ENCODE measurements at places on chromosomes 2 and 18. TPM values are rescaled to one million over a fixed set of nuclear protein-coding genes. Genes with fewer than 3 reads are reported as not detected.

DNA sequence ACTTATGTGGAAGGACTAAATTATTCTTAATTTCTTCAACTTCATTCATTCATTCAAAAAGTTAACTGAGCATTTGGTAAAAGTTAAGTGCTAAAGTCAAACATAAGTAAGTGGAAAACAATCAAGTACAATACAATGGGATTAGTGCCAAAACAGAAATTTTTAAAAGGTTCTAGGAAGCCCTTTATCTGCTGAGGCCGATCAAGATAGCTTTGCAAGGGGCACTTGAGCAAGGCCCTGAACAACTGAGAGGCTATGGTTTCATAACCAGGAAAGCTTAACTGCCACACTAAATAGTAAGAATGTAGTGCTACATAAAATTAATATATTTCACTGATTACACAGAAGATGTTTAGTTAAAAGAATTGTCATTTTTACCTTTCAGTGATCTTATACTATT lies 76.5 kb downstream of the NOL10 start:
- DNase-seq = no peak

The VIT gene
- total RNA-seq = 2.6 TPM

GRCh38 chr2:113176696-113177355 lies 3.1 kb downstream of the PSD4 start:
- DNase-seq = peak; percentile 70

DNA sequence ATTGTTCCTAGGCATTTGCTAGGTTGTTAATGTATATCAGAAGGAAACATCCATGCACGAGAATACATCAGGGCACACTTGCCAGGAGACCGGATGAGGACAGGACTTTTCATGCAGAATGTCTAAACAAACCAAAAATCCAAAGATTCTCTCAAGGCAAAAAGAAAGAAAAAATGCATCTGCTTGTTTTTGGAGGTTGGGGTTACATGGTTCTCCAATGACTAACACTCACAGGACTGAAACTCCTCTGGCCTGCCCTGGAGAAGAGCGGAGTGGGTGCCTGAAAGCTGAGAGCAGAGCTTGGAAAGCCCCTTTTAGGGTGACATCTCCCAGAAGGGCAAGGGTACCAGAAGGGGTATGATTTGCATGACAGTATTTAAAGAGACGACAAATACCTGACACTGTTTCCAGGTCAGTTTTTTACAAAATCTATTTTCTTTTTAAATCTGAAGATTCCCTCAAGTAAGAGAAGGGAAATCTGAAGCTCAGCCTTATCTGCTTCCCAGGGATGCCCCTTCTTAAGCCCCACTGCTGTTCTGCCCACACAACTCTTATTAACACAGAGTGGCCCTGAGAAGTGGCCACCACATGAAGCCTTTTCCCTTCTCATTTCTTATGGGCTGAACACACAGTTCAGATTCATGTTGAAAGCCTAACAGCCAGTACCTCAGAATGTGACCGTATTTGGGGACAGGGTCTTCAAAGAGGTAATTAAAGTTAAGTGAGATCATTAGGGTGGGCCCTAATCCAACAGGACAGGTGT lies 216.4 kb downstream of the STK39 start:
- no peak for DNase-seq

GRCh38 chr18:22790545-22791309 lies 142.4 kb upstream of the RBBP8 start:
- DNase-seq = no peak

The TMEM17 gene
- 1.4 TPM for total RNA-seq

DNA sequence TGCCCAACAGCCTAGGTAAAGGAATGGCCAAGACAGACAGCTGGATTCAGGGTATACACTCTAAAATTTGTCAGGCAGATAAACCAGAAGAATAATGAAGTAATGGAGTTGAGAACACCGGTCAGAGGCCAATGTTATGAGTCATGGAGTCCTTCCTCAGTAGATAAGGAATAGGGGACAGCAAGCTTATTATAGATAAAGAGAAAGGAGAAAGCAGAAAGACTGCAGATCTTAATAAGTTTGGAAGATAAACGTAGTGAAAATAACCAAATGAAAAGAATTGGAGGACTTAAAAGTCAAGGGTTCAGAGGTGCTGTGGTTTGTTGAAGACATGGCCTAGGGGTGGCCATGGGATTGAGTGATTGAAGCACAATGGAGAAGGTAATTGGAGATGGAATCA lies 63.5 kb upstream of the NFE2L2 start:
- DNase-seq = no peak

DNA sequence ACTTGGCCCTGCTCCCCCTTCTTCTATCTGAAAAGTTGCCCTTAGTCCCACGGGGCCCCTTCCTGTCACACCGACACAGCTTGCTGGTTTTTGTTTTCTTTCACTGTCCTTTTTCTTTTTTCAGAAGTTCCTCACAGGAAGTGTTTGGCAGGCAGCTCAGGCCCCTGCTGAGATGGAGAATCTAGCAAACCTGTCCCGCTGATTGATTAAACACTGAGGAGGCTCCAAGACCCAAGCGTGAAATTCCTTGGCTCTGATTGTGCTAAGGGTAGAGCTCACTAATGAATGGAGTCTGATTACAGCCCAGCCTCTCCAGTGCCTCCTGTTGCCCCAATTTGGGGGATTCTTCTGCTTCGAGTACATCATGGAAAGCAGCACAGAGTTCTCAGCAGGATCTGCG lies 365.9 kb upstream of the MEX3C start:
- no peak for DNase-seq

DNA sequence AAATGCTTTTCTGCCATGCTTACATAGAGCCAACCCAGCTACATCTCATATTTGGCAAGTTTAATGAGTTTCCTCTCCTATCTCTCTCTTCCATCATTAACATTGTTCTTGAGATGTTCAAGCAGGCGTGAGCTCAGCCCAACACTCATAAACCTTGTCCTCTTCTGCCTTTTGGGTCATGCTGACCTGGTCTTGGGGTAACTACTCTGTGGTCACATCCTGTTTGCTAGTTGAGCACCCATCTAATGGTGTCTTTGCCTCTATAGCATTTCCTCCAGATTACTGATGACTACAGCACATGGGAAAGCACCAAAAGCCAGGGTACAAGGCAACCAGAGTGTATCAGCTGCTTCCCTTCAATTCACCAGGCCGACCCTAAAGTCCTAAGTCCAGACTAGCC lies 366.9 kb upstream of the HNRNPA3 start:
- no peak for DNase-seq

The BUB1 gene
- total RNA-seq = 0.83 TPM

The ST8SIA5 gene
- 23.3 TPM for total RNA-seq

The RNF25 gene
- total RNA-seq = 17.5 TPM

- no peak for DNase-seq
Observed at GRCh38 chr2:197620133-197620532, 55.3 kb downstream of the RFTN2 start.

The ANKRD30B gene
- total RNA-seq = not detected

DNA sequence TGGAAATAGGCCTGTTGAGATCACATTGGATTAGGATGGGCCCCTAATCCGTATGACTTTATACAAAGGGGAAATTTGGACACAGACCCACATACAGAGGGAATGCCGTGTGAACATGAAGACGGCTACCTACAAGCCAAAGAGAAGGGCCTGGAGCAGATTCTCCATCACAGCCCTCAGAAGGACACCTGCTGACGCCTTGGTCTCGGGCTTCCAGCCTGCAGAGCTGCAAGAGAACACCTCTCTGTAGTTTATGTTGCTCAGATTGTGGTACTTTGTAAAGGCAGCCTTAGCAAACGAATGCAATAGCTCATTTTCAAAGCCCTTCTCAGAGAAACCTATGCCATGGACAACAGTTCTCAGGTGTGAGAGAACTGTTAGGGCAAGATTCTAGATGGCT lies 86.1 kb downstream of the LONRF2 start:
- peak; percentile 4 for DNase-seq

DNA sequence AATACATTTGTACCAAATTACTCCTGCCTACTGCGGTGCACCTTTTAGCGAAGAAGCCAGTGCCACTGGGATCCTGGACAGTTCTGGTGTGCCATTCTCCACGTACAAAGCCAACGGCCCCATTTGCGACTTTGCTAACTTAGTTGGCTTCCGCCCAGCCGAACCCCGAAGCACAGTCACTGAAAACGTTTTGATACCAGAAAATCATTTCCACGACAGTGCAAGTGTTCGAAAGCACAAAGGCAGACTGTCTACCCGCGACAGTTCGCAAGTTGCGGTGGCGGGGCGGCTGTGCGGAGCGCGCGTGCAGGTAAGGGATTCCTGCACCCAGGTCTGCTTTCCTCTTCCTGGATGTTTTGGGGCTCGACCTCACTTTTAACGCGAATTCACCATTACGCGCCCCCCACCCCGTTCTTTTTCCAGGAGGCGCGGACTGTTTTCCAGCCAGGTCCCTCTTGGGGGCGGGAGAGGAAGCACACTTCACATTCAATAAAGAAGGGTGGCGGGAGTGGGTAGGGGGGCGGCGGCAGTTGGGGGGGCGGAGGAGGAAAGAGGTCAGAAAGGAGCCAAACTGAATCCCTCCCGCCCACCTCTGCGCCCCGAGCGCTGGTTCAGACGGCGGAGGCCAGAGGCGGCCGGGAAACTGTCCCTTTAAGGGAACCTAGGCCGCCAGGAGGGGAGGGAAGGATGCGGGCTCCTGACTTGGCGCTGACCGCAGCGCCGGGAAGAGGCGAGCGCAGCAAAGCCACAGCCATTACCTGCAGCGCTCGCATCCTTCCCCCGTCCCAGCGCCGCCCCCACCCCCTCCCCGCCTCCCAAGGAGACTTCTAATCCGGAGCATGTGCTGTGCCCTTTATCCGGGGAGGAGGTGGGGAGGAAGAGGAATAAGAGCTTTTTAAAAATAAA lies 107.4 kb upstream of the KCTD1 start:
- peak; percentile 79 for DNase-seq

GRCh38 chr18:13577781-13578180 lies 148.6 kb downstream of the FAM210A start:
- DNase-seq = no peak

GRCh38 chr18:26052505-26052904 lies 37.9 kb downstream of the SS18 start:
- no peak for DNase-seq

GRCh38 chr2:27965841-27966240 lies 75.3 kb downstream of the BABAM2 start:
- no peak for DNase-seq

GRCh38 chr2:41698678-41699422 lies 349.0 kb upstream of the PKDCC start:
- DNase-seq = no peak

The NPAS2 gene
- 54.0 TPM for total RNA-seq

GRCh38 chr2:8015848-8016600 lies 665.8 kb upstream of the ID2 start:
- no peak for DNase-seq

DNA sequence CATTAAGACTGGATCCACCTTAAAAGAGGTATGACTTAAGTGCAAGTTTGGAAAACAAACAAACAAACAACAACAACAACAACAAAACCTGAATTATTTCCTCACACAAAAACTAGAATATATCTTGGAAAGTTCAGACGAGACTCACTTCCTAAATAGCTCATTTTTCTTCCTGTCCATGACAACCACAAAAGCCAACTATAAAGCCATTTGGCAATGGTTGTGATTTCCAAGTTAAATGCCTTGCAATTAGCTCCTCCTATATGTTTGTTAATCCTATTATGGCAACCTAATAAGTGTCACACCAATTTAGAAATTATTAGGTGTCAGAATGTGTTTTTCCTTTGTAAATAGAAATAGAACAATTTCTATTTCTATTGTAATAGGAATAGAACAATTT lies 91.6 kb upstream of the ARL5A start:
- no peak for DNase-seq
